Fibroblast of mammary gland (primary cell): ENCODE measurements at places on chromosomes 3 and 15.

DNA sequence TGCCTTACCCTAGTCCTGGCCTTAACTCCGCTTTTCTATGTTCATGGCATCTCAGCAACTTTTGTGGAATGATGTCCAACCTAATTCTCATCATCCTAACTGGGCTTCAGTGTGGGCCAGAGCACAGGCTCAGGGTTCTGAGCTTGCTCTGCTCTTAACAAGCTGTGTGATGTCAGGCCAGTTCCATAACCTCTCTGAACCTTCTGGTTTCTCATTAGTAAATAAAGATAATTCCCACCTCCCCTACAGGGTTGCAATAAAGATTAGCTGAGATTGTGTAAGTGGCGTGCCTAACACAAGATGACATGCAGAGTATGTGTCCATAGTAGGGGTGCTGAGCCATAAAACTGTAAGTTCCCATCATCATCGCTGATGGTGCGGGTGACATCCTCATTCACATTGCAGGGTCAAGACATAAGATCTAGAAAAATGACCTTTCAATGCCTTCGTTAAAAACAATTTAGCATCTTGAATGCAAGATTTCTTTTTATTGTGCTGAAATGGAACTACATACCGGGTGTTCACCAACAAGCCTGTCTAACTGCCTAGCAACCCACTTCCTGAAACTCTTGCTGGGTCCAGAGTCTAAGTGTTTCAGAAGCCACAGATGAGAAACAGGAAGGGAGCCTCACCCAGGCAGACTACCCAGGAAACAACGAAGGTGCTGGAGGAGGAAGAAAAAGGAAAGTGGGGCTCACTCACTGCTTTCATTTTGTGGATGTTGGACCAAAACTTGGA lies 36.2 kb downstream of the CDCP1 start:
- DNase-seq, result no peak

- peak; percentile 37 for DNase-seq
Measured at GRCh38 chr3:177196456-177197040, 734 bp downstream of the TBL1XR1 start.

DNA sequence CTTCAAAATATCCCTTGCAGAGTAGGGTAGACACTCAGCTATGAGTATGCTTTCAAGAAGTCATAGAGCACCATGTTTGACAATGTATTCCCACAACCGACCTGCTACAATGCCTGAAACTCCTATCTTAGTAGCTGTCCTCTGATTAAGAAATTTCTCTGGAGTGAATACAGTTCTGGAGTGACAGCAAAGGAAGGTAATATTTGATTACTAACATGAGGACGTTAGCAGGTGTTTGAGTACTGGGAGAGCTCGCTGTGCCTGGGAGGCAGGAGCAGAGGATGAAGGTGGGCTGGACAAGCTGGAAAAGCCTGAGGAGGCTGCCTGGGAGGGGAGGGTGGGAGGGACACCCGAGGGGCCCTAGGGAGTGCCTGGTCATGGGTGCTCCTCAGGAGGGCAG lies 42.9 kb downstream of the PARP15 start:
- no peak for DNase-seq

DNA sequence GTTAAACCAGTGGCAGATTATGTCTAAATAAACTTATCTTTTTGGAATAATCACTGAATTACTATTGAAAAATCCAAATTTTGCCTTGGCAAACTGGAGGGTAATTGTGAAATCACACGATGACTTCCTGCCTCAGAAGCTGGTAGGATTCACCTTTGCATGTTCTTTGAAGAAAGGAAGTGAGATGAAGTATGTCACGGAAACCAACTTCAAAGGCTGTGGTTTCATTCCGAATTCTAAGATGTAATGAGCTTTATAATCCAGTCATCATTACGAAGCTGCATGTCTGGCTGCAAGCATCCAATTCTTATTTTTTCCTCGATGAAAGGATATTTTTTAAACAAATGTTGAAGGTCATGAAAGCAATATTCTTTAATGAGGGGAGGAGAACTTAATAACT lies 15.0 kb upstream of the ZBED2 start:
- no peak for DNase-seq

DNA sequence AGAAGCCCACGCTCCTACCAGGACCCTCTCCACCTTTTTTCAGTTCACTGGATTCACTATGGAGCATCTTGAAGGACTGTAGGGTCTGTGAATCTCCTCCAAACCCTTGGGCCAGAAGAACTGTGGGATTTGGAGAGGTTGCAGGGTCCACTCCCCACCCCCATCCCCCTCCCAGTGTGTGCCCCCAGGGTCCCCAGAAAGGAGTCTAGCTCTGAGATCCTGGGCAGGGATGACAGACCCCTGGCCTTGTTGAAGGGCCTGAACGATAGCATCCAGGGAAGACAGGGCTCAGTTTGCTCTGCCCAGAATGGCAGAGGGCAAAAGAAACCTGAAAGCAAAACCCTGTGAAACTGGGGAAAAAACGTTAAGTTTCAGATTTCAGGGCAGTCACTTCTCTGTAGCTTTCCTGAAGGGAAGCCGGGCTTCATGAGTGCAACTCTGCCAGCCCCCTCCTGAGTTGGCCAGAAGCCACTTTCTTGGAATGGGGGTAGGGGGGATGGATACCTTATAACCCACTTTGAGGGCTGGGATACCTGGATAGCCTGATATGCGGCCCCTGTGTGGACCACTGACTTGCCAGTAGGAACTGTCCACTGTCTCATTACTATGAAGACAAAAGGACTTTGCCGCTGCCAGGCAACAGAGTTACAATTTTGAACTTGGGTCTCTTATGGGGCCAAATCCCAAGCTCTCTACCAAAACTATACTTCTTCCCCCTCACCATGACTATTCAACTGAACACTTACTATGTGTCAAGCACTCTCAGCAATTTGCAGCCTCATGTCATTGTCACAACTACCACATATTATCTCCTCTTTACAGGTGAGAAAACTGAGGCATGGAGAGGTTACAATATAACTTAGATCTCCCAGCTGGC lies 1.6 kb upstream of the CISH start:
- no peak for DNase-seq

GRCh38 chr15:74543583-74543982 lies 2.6 kb downstream of the ARID3B start:
- no peak for DNase-seq

- no peak for DNase-seq
Measured at GRCh38 chr3:171491361-171491760, 31.2 kb upstream of the TNIK start.

GRCh38 chr15:56124391-56124790 lies 119.3 kb downstream of the RFX7 start:
- DNase-seq, result no peak

DNA sequence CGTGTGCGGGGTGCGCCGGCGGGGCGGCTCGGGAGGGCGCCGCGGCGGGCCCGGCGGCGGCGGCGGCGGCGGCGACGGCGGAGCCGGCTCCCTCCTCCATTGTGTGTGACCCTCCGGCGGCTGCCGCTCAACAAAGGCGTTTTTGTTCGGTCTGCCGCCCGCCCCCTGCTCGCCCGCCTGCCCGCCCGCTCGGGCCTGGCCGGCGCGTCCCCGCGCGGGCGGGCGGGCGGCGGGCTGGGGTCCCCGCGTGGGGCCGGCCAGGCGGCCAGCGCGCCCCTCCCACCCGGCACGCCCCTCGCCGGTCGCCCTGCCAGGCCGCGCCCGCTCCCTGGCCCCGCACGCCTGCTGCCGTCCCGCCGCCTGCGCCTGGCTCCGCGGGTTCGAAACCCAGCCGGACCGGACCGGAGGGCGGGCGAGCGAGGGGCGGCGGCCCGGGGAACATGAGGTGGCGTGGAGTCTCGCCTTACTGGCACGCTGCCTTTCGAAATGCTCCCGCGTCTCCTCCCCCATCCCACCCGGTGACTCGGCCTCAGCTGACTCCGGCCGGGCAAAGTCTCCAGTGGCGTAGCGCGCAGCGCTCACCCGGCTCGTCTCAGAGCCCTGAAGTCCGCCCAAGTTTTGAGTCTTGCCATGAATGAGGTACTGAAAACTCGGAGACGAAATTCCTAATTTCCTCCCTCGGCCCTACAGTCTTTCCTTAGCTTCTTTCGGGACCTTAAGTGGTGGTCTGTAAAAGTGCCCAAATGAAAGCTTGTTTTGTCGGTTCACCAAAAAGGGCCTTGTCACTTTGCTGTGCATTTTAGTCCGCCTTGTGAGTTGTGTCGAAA lies 588 bp downstream of the MAPK6 start:
- peak; percentile 92 for DNase-seq

DNA sequence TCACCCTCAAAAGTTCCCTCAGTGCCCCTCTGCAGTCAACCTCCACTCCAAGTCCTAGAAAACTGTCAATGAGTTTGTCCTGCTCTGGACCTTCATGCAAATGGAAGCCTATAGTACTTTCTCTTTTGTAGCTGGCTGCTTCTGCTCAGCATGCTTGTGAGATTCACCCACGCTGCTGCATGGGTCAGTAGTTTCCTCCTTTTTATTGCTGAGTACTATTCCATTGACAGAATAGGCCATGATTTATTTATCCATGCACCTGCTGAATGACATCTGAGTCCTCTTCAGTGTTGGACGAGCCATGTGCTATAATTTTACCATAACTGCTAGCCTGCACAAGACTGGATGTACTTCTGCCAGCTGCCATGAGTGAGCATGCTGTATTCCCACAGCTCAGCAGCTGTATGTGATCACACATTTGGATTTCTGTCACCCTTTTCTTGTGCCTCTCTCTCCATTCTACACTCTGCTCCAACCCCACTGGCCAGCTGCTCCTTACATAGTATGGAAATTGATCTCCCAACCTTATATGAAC lies 26.3 kb downstream of the CDCP1 start:
- peak; percentile 41 for DNase-seq

GRCh38 chr3:182879031-182879611 lies 85.8 kb downstream of the ATP11B start:
- DNase-seq, result no peak

- no peak for DNase-seq
Measured at GRCh38 chr15:56887782-56888438, 30.5 kb upstream of the TCF12 start.

GRCh38 chr3:126991366-126992200 lies 8.7 kb downstream of the PLXNA1 start:
- no peak for DNase-seq

DNA sequence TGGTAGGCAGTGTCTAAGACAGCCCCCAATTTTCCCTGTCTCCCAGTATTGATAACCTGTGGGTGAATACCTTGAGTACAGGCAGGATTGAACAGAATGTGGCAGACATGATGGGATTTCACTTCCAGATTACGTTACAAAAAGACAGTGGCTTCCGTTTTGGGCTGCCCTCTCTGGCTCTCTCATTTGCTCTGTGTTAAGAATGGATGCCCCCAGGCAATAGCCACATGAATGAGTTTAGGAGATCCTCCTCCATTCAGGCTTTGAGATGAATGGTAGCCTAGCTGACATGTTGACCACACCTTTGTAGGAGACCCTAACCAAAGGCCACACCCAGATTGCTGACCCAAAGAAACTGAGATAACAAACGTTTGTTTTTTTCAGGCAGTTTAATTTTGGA lies 34.3 kb downstream of the UBXN7 start:
- DNase-seq, result no peak

- DNase-seq, result no peak
Measured at GRCh38 chr3:14762701-14763100, 56.1 kb upstream of the FGD5 start.

GRCh38 chr3:180909369-180910127 lies 2.9 kb upstream of the FXR1 start:
- no peak for DNase-seq

- peak; percentile 54 for DNase-seq
Measured at GRCh38 chr15:99706557-99707303, 26.5 kb downstream of the LYSMD4 start.

DNA sequence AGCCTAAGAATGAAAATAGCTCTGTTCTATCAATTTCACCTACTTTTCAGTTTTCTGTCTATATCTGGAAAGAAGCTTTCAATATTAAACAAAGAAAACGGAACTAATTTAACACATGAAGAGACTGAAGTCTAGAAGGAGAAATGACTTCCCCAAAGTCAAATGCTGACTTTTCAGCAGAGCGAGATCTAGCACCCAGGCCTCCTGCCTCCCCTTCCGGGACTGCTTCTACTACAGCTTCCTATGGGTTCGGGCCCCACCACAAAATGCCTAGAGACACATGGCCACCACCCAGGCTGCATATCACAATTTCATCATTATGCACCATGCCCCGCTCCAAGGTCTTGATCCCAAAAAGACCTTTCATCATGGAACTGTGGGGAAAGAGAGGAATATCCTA lies 104.5 kb downstream of the SST start:
- DNase-seq, result no peak

DNA sequence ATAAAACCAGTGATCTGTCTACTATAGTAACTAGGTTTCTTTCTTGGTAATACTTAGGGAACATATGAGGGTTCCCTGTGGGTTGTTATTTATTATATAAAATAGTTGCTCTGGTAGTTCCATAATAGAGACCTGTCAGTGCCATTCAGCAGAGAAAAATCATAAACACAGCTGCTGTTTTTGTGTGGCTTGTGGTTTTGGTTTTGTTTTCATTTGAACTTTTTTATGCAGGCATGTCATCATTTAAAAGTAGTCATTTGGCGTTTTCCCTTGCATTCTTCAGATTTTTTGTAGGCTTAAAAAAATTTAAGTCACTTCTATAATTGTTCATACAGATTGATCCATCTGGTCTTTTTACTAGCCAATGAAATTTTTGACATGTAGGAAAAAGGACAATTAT lies 47.9 kb downstream of the PIK3CA start:
- peak; percentile 76 for DNase-seq

GRCh38 chr3:61893840-61894566 lies 332.6 kb downstream of the PTPRG start:
- no peak for DNase-seq

- peak; percentile 48 for DNase-seq
Measured at GRCh38 chr3:4271834-4272233, 31.3 kb upstream of the SETMAR start.

DNA sequence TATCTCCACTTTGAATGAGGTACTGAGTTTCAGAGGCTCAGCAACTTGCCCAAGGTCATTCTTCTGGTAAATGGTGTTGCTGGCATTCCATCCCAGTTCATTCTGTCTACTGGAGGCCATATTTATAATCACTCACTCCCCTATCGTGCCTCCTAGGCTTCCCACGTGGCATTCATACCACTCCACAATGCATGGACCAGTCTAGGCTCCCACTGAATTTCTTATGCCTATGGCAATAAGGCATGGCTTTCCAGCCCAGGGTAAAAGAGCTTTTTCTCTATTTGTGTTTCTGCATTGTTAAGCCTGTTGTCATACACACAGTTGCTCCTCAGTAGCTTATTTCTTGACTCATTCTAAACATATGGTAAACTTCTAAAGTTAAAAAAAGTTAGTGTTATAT lies 19.9 kb downstream of the BBX start:
- peak; percentile 3 for DNase-seq

GRCh38 chr3:31448035-31448881 lies 84.5 kb upstream of the STT3B start:
- DNase-seq, result peak; percentile 23

GRCh38 chr3:116809208-116809607 lies 99.6 kb downstream of the TUSC7 start:
- DNase-seq, result no peak
